ENCODE measurements at places on chromosomes 12 and 14.

GRCh38 chr14:71175491-71175890 is 268.2 kb downstream of the PCNX1 start:
- no peak for DNase-seq

DNA sequence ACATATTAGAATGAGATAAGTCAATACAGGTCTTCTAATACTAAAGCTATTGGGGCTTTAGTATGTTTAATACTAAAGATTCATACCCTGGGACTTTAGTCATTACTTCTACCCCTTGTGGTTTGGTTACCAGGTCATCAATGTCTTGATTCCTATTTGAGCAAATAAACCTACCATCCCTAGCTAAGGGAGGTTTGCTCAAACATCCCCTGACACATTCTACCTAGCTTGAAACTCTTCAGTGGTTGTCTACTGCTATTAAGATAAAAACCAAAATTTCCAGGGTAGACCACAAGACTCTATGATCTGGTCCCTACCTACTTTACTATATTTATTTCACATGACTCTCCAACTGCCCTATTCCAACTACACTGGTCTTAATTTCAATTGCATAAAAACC is 7.3 kb upstream of the C2CD5 start:
- DNase-seq = no peak

DNA sequence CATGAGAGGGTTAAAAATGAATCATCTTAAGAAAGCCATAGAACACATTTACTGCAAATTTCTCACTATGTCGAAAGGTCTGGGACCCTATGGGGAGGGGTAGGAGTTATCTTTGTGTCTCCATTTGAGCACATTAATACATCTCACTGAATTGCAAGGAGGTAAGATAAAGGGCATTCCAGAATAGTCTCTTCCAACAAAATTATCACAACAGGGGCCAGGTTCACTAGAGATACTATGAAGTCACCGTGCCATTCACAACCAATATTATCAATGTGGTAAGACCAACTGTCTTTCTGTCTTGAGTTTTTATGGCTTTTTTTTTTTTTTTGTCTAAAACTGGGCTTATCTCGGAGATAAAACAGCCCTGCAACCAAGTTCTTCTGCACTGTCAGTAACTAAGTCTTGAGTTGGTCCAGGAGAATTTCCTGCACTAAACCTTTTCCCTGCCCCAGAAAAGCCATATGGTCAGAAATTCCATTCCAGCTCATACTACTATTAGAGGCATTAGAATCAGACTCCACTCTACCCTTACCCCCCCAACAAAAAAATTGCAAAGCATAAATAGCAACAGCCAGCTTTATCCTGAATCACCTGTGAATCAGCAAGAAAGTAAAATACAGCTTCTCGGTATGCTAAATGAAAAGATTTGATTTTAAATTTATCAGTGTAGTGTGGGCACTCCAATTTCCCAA is 79.7 kb downstream of the PTPRR start:
- DNase-seq = no peak

DNA sequence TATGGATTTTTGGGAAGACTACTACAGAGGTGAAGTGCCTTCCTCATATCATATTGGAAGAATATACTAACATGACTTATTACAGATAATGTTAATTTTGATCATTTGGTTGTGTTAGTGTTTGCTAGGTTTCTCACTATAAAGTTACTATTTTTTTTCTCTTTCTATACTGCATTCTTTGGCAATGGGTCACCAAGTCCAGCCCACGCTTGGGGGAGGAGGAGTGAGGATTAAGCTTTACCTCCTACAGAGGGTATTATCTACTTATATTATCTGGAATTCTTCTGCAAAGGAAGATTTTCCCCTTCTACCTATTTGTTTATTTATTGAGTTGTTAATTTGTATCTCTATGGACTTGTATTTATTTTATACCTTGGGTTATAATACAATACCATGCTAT is 31.5 kb downstream of the SCN8A start:
- DNase-seq = no peak

- DNase-seq = no peak
Measured at GRCh38 chr14:71726580-71727021, 205.6 kb upstream of the RGS6 start.

DNA sequence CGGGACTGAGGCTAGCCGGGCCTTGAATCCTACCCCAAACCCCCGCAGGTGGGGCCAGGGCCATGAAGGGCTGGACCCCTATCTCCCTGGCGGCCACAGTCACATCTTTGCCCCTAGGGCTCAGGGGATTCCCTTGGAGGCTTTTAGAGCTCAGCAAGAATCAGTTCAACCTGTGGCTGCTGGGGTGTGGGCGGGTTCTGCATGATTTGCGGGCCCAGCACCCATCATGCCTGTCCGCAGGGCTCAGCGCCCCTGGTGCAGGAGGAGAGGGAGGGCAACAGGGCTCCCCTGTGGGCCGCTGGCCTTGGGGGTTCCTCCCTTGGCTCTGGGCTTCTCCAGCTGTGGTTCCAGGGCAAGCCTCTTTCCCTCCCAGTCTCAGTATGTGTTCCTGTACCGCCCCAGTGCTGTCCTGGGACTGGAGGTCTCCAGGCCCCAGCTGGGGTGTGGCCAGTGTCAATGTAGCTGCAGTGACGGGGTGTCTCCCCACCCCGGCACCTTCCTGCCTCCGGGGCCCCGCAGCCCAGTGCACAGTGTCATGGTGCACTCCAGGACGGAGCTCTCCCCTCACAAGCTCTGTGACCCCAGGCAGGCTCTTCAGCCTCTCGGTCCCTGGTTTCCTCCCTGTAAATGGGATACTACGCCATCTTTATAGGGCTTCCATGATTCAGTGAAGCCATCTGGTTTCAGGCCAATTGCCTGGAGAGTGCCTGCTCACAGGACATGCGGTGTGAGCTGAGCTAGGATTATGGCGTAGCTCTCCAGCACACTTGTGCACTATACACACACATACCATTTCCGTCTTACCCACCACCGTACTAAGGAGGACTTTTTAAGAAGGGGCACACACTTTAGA is 9.9 kb upstream of the LBHD2 start:
- DNase-seq = no peak

DNA sequence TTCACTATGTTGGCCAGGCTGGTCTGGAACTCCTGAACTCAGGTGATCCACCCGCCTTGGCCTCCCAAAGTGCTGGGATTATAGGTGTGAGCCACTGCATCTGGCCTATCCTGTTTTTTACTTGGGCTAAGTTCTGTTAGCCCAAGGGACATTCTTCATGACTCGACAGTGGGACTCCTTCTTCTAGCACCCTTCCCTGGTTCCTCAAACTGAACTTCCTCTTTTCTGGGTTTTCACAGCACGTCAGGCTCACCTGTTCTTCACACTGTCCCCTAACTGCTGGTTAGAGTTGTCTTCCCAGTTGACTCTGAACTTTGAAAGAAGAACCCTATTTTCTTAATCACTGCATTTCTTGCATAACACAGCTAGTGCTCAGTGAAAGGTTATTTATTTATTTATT is 22.5 kb downstream of the CABP1 start:
- DNase-seq = no peak

DNA sequence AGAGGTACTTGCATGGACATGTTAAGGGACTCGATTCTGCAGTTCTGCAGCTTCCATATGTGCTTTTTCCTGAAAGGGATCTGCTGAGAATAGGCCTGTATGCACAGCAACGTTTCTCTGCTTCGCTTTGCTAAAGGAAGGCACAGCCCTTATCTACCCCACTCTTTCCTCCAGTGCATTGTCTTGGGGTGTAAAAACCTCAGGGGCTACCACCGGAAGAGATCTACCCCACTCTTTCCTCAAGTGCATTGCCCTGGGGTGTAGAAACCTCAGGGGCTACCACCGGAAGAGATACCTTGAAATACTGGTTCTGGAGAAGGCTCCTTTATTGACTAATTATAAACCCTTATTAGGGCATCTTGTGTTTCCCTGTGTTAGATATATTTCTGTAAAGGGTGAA is 52.9 kb downstream of the SEL1L start:
- DNase-seq = no peak

GRCh38 chr12:123761841-123762714 is at the start of gene DNAH10:
Gene DNAH10, plus strand, starts transcription at chr12:123762301. Its CDS starts 36 bp downstream, at chr12:123762337.
- DNase-seq = peak; percentile 36

- DNase-seq = no peak
Measured at GRCh38 chr14:58549105-58549757, 88.5 kb upstream of the DACT1 start.

GRCh38 chr12:19482036-19482435 is 42.7 kb downstream of the AEBP2 start:
- DNase-seq = no peak

- DNase-seq = no peak
Measured at GRCh38 chr14:88660056-88660455, 97.2 kb downstream of the ZC3H14 start.

DNA sequence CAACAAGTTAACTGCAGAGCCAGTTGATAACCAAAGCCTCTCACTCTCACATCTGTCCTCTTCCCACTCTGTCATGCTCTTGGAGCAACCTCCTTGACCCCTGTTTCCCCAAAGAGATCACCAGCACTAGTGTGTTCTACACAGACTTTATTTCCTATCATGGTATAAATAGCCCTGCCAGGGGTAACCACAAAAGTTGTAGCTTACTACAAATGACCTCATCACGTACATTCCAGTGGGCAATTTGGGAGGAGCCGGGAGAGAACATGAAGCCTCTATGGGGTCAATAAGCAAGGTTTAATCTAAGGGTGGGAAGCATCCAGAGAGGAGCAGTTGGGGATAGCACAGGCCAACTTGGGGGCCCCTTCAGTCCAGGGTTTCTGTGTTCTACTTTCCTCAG is 186.5 kb downstream of the KCNA5 start:
- no peak for DNase-seq

DNA sequence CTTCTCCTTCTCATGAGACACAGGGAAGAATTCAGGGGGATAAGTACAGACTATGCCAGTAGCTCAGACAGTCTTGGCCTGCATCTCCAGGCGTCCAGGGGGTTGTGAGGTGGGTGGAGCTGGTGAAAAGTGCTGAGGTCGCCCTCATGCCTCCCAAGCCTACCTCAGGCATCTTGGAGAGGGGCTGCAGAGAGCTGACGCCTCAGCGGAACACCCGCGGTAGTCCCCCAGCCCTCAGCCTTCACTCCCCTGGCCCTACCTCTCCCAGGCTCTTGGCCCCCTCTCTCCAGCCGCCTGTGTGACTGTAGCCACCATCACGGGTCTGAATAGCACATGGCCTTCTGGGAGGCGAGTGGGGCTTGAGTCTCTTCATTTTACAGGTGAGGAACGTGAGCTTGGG is 59.8 kb upstream of the DLK1 start:
- DNase-seq = no peak

- peak; percentile 20 for DNase-seq
Measured at GRCh38 chr12:109053382-109054123, 1.2 kb downstream of the USP30 start.

DNA sequence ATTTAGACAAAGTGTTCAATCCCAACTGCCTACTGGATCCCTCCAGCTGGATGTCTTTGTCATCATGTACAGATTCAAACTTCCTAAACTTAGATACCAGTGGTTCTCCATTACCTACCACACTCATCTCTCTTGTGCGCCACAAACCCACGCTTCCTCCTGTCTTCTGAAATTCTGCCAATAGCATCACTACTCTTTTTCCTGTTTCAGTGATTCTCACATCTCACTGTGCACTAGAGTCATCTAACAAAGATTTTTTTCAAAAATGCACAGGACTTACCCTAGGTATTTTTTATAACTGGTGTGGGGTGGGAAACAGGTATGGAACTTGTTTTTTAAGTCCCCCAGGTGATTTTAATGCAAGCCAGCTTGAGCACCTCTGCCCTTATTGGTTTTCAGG is 5.9 kb downstream of the PSMB5 start:
- no peak for DNase-seq
